HFFc6 (cell line): ENCODE measurements at places on chromosomes 3 and 15. TPM values are rescaled to one million over a fixed set of nuclear protein-coding genes. Genes with fewer than 3 reads are reported as not detected.

Gene SNTN
- total RNA-seq: not detected in 3 replicates

Gene CHST14
- 26.3 and 30.9 TPM in 2 replicates for total RNA-seq

Gene CADPS
- total RNA-seq: not detected in 3 replicates

GRCh38 chr3:151345859-151346258, 16.5 kb upstream of the P2RY13 start:
- no peaks in the 10 kb centered on the region for H3K36me3 ChIP-seq
- peak overlapping the region; percentile 79 for H3K4me3 ChIP-seq
- DNase-seq: peak; percentile 55
- H3K27ac ChIP-seq: no peak overlapping the region; the same call in 1 of the 2 replicates

DNA sequence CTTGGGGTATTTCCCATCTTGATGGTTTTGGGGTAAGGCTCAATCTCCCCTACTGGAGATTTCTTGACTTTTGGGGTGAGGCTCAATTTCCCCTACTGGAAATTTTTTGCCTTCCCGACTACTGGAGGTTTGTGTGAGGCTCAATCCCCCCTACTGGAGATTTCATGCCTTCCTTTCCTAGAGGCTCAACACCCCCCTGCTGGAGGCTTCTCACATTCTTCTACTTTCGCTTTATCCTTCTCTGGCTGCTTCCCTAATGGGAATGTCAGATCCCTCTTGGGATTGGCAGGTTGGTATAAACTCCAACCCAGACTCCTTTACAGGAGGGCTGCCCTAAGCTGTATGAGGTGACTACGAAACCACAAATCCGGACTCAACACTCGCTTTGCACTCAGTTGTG, 49.2 kb downstream of the KATNBL1 start:
- no peaks in the 10 kb centered on the region; the same call in 1 of the 2 replicates for H3K27me3 ChIP-seq
- peaks cover 91% of the 10 kb centered on the region for H3K36me3 ChIP-seq
- no peak for DNase-seq
- H3K4me1 ChIP-seq: peaks cover 11% of the 10 kb centered on the region
- no peak overlapping the region for H3K27ac ChIP-seq

DNA sequence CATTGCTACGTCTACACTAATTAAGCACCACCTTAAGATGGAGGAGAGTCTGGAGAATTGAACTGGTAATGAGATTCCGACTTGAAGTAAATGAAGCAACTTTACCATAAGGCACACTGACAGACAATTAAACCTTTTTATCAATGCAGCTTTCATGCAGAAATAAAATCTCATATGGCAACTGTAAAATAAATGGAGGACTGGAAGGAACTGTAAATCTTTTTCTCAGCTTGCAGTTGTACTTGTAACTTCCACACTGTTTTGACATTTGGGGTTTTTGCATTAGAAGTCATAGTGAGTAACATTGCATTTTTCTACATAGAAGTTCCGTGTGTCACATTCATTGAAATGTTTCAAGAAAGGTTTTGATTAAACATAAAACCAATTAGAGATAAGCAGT, 705.3 kb downstream of the NLGN1 start:
- no peak overlapping the region for H3K4me3 ChIP-seq
- H3K27ac ChIP-seq: peak overlapping the region; percentile 19; the same call in 1 of the 2 replicates
- H3K4me1 ChIP-seq: peaks cover 56% of the 10 kb centered on the region
- H3K27me3 ChIP-seq: no peaks in the 10 kb centered on the region; the same call in 1 of the 2 replicates
- no peaks in the 10 kb centered on the region for H3K36me3 ChIP-seq

DNA sequence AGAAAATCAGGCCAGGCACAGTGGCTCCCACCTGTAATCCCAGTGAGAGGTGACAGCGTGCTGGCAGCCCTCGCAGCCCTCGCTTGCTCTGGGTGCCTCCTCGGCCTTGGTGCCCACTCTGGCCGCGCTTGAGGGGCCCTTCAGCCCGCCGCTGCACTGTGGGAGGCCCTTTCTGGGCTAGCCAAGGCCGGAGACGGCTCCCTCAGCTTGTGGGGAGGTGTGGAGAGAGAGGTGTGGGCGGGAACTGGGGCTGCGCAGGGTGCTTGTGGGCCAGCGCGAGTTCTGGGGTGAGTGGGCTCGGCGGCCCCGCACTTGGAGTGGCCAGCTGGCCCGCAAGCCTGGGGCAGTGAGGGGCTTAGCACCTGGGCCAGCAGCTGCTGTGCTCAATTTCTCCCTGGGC, 252.6 kb downstream of the FOXP1 start:
- peaks cover 16% of the 10 kb centered on the region for H3K36me3 ChIP-seq
- no peak for DNase-seq
- H3K27ac ChIP-seq: no peak overlapping the region
- H3K4me3 ChIP-seq: no peak overlapping the region

DNA sequence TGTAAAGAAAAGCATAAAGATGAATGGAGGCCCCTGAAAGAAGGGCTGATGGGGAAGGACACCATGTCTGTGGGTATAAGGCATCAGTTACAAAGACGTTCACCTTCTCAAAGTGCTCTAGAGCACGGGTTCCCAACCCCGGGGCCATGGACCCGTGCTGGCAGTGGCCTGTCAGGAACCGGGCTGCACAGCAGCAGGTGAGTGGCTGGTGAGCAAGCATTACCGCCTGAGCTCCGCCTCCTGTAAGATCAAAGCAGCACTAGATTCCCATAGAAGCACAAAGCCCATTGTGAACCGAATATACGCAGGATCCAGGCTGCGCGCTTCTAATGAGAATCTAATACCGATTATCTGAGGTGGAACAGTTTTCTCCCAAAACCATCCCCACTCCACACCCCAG, 25.7 kb downstream of the MYO1E start:
- peaks cover 54% of the 10 kb centered on the region for H3K4me1 ChIP-seq
- DNase-seq: no peak
- H3K4me3 ChIP-seq: no peak overlapping the region
- H3K36me3 ChIP-seq: peaks cover 26% of the 10 kb centered on the region
- no peaks in the 10 kb centered on the region for H3K27me3 ChIP-seq
- no peak overlapping the region for H3K27ac ChIP-seq

GRCh38 chr15:60830479-60830878, 351.5 kb upstream of the ICE2 start:
- peaks cover 24% of the 10 kb centered on the region for H3K4me1 ChIP-seq
- H3K36me3 ChIP-seq: no peaks in the 10 kb centered on the region
- H3K4me3 ChIP-seq: peak overlapping the region; percentile 36; the same call in 1 of the 2 replicates
- no peak overlapping the region for H3K27ac ChIP-seq
- peak; percentile 53 for DNase-seq

- no peak overlapping the region for H3K4me3 ChIP-seq
- H3K36me3 ChIP-seq: peaks cover 20% of the 10 kb centered on the region
- H3K27me3 ChIP-seq: no peaks in the 10 kb centered on the region
- DNase-seq: no peak
- peaks cover 8% of the 10 kb centered on the region for H3K4me1 ChIP-seq
Measured at GRCh38 chr3:136262559-136262958, 12.4 kb downstream of the PCCB start.
